ENCODE measurements at places on chromosomes 2 and 18. TPM values are rescaled to one million over a fixed set of nuclear protein-coding genes. Genes with fewer than 3 reads are reported as not detected.

DNA sequence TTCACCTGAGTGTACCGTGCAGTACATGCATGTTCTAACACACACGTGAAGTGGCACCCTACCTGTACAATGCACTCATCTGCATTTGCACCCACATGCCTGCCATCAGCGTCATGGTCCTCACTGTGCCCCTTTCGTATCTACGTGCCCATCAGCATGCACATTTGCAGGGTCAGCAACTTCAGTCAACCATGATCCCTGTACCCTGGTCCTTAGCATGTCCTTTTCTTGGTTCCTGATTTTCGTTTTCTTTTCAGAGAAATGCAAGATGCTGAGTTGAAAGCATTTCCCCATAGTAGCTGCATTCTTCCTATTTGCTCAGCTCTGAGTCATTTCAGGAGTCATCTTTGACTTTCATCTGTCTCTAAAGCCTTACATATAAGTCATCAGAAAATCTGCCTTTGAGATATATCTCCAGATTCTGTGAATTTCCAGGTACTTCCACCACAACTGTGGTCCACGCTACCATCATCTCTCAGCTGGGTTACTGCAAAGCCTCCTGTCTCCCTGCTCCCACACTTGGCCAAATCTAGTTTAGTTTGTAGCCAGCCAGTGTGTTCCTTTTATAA lies 14.7 kb upstream of the PUM2 start:
- DNase-seq = no peak

Gene DYNAP
- not detected for polyA plus RNA-seq

Gene AAK1
- 114 TPM for polyA plus RNA-seq

GRCh38 chr2:177675350-177675821 lies 282.8 kb downstream of the AGPS start:
- DNase-seq = no peak

DNA sequence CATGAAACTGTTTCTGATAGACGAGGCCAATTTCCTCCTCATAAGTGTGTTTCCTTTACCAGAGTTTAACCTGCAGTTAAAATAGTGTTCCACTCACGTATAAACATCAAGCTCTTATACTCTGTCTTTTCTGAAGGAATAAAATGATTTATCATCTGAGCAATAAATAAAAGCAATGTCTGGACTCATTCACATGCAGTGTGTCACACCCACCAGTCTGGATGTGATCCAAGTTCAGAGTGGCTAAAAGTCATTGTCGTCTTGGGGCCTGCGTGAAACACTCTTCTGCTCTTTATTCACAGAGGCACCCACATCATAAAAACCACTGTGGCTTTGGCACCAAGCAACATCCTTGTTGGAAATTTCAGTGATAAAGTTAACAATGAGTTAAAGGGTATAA lies 19.5 kb upstream of the SLC9A4 start:
- DNase-seq = no peak

- no peak for DNase-seq
Measured at GRCh38 chr2:75157435-75157834, 41.9 kb downstream of the TACR1 start.

Gene CYRIA
- polyA plus RNA-seq = 6.3 TPM

Gene FHOD3
- polyA plus RNA-seq = not detected

DNA sequence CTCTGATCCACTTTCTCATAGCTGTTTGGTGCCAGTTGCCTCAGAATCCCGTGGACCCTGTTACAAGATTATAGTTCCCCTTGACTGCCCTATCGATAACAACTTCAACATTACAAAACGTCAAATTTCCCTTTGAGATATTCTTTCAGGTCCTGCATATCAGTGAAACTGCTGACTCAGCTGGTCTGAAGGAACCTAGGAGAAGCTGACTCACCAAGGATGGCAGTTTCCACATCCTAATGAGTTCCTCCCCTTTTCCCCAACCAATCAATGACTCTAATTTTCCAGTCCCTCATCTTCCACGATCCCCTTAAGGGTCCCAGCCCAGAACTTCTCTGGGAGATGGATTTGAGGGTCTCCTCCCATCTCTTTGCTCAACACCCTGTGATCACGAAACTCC lies 27.6 kb upstream of the GNAL start:
- DNase-seq = no peak

Gene ALLC
- not detected for polyA plus RNA-seq

DNA sequence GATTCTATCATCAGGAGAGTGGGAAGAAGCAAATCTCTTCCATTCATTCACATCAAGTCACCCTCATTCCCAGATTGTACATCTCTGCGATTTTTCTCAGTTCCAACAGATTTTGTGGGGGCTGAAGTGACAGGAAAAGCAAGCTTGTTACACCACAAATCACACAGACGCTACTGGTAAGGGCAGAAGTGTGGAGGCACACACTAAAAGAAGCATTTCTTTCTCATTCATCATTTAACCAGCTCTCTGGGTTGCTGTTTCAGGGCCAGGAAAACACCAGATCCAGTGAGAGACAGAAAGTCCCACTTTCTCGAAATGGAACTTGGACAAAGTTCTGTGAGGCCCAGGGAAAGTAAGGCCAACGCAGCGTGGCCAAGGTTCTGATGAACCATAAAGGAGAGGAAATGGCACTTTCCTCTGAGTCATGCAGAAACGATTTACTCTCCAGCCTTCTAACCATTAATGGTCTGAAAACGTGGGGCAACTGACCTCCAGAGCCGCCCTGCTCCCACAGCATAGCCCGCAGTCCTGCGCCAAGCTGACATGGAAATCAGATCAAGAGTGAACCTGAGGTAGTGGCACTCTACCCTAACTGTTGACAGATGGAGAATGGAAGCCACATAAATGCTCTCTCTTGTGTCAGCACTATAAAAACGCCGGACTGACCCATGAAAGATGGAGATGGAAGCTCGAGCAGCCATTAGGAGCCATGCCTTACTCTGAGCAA lies 191.0 kb downstream of the C1D start:
- no peak for DNase-seq

GRCh38 chr2:66571918-66572317 lies 137.0 kb downstream of the MEIS1 start:
- DNase-seq = no peak

DNA sequence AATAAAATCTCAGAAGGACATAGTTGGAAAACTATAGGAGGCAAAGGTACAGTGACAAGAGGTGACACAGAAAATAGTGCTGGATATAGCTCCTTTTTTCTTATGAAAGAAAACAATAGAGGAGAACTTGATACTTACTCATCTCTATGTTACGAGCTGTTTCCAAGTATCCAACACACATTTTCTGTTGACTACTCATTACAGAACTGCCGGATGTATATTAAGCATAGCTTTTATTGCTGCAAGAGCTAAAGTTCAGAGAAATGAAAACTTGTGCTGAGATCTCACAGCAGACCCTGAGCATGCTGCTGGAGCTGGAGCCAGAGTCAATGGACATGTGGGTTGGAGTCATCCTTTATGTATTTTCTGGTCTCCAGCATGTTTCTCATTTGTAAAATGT lies 210.0 kb upstream of the NT5C1B start:
- no peak for DNase-seq

DNA sequence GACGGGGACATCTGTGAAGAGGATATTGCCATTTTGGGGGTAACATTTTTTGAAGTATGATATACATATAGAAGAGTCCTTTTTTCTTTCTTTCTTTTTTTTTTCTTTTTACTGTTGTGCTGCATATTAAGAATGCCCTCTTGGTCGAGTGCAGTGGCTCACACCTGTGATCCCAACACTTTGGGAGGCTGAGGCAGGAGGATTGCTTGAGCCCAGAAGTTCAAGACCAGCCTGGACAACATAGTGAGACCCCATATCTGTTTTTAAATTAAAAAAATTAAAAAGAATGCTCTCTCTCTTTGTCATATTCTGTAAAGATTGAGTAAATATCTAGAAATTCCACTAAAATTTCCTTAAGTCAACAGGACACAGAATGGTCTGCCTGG lies 3.6 kb downstream of the SH2D6 start:
- no peak for DNase-seq

DNA sequence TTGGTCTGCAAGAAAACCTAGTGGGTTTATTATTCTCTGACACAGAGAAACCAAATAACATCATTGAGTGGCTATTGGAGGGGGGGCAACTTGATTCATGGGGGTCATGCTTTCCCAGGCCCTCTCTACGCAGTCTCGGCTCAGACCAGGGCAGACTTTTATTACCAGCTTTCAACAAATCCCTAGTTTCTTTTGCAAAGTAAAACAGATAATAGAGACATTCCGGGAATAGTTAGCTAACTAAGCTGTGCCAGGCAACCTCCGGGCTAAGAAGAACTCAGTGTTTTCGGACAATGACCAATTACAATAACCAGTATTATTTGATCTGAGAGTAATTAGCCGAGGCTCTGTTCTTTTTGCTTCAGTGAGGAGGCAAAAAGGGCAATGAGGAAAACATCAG lies 66.3 kb downstream of the CDK15 start:
- no peak for DNase-seq
